ENCODE measurements at places on chromosomes 5 and 9. TPM values are rescaled to one million over a fixed set of nuclear protein-coding genes. Genes with fewer than 3 reads are reported as not detected.

The SELENOP gene
- 145 TPM for total RNA-seq

The SLC6A19 gene
- not detected for total RNA-seq

The CBY3 gene
- total RNA-seq = not detected

The CDC42SE2 gene
- 23.9 TPM for total RNA-seq

The SCAMP1 gene
- total RNA-seq = 67.5 TPM

The WDR38 gene
- not detected for total RNA-seq

The LCP2 gene
- not detected for total RNA-seq

The SLC45A2 gene
- not detected for total RNA-seq

The TMEM203 gene
- 32.4 TPM for total RNA-seq

The ZBTB34 gene
- total RNA-seq = 11.2 TPM
